ENCODE measurements at places on chromosomes 12 and 14.
A peak's percentile ranks its signal among the peaks of the same experiment; 100 is the strongest.

DNA sequence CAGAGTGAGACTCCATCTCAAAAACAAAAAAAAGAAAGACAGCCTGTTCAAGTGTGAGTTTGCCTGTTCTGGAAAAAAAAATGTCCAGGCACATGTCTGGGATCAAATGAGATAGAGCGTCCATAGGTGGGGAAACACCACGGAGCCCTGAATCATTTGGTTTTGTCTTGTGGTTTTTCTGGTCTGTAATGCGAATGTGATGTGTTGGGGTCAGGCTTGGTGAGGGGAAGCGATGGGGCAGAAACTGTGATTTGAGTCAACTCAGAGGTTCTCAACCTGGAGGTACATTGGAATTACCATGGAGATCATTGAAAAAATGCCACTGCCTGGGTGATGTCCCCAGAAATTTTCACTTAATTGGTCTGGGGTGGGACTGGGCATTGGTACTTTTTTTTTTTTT, 183.9 kb upstream of the PWP1 start:
- DNase-seq: no peak

DNA sequence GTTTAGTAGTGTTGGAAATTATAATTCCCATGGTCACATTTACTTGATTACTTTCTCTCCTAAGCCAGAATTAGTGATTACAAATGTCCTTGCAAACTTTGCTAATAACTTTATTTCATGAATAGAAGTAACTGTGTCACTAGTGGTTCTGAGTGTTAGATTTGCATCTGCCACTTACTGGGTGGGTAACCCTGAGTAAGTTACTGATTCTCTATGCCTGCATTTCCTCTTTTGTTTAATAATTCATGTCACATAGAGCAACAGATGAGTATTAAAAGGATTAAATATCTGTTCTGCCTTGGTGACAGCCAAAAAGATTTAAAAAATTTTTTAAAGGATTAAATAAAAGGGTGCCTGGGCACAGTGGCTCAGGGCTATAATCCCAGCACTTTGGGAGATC, 78.6 kb downstream of the BHLHE41 start:
- DNase-seq: no peak

DNA sequence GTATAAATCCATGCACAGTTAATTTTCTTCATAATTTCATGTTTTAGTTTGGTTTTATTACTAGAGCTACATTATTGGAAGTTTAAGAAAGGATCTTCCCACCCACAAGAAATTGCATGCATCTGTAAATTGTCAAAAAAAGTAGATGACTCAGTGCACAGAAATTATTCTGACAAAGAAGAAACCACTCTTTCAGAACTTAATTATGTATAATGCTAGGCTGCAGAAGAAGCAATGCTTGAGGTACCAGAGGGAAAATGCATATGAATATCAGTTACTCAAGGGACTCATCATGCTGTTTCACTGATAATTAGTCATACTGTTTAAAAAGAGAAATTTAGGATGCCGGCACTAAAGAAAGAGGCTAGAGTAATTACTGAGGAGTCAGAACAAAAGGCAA, 147.0 kb downstream of the SLC16A7 start:
- DNase-seq: no peak

DNA sequence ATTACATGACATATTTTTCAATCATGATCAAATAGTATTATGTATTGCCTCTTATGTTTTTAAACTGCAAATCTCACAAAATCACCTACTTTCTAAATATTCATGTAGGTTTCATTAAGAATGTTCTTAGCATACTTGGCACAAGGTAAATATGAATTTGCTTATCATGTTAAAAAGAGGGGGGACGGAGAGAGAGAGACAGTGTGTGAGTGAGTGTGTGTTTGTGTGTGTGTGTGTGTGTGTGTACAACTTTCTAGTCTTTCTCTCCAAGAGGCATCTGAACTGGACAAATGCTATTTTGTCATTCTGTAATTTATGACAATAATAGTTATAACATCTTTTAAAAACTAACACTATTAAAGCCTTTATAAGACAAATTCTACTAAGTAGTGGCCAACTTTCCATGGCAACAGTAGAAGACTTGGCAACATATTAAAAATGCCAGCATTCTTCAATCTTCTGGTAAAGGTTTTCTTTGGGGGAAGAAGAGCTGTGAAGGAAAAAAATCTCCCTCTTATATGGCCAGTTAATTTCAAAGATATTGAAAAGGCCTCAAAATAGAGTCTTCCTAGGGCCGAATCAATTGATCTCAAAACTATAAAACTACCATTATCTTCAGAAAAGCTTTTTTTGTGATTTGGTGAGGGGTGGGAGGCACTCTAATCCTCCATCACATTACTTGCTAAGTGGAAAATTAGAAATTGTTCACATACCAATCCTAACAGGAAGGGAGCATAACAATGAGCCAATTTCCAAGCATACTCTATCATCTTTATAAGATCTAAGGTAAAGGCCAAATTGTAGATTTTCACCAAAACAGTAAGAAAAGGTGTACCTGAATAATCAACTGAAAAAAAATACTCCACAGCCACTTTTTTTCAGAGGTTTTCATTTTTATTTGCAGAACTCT, 28.2 kb downstream of the CDK17 start:
- no peak for DNase-seq

DNA sequence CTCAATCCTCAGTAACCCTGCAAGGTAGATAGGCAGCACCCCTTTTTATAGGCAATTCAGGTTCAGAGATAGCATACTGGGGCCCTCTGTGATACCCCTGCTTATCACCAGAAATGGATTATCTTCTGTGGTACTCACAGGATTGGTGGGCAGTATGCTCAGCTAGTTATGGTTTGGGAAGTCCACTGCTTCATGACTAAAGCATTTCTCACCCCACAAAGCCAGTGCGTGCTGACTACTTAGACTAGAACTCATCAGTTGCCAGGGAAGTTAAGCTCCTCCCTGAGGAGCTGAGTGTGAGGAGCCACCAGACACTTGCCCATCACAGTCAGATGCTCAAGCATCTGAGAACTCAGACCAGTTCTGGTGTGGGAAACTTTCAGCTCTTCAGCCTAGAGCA, 76.3 kb downstream of the SCAF11 start:
- DNase-seq: no peak

DNA sequence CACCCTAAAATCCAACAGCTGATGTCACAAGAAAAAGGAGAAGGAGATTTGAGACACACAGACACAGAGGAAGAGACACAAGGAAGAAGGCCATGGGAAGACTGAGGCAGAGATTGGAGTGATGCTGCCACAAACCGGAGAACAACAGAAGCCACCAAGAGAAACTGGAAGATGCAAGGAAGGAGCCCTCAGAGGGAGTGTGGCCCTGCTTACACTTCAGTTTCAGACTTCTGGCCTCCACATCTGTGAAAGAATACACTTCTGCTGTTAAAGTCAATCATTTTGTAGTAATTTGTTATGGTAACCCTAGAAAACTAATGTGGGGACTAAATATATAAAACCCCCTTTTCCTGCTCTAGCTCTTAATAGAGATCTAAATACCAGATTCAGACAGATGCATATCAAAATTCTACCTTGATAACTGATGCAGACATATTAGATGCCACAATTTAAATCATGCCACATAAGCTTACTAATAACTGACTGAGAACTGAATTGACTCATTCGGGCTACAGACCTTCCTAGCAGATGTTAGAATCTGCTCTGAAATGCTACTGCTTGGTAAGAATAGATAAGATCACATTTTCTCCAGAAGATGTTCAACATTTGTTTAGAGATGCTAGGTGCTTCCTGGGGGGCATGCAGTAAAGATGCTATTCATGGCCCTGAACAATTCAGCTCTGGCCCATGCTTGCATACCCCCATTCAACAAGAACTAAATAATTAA, 113.1 kb upstream of the CCND2 start:
- no peak for DNase-seq

DNA sequence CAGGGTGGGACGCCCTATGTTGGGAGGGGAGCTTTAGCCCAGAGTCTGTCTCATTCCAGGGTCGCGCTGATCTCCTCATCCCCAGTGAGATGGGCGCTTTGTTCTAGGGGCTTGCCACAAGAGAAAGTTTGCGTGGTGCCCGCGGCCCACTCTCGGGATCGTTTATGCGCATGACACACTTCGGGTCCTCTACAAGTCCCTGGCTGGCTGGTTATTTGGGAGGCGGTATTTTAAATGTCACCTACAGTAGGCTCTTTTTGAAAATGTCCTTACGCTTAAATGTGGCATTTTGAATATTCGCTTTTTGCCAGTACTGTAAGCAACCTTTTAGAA, 541 bp downstream of the GOLT1B start:
- peak; percentile 55 for DNase-seq

DNA sequence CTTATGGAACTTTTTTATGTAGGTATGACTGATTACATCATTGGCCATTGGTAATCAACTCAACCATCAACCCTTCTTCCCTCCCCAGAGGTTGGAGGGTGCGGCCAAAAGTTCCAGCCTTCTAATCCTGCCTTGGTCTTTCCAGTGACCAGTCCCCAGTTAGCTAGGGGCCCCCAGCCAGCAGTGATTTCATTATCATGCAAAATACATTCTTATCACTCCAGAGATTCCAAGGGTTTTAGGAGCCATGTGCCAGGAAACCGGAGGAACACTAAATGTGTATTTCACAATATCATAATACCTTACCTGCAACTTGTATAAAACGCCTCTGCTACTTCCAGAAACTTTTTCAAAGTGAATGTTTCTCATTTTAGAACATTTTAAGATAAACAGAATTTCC, 181.5 kb upstream of the PELI2 start:
- DNase-seq: no peak

DNA sequence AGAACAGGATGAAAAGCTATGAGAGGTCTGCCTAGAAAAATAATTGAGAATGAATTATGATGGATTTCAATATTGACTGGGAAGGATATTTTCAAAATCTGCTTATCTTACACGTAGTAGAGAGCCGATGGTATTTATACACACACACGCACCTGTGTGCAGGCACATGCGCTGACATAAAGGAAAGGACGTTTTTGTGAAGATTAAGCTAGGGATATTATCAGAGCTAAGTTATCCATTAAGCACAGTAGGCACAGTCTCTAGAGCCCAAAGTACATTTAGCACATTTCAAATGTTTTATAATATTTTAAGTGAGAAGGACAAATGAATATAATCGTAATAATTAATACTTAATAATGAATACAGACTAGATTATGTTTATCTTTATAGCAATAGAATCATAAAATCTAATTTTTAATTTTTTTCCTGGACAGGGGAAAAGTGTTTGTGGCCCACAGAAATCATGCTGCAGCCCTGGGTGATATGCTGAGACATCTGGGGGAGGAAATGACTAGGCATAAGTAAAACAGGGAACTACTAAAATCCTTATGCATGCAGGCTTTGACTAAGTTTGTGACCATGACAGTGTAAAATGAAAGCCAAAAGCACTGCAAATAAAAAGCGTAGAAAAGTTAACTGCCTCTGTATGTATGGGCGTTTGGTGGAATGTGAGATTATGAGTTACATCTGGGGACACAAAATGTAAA, 146.1 kb downstream of the KITLG start:
- DNase-seq: no peak

GRCh38 chr12:3431686-3432085, 59.3 kb upstream of the PRMT8 start:
- peak; percentile 28 for DNase-seq

DNA sequence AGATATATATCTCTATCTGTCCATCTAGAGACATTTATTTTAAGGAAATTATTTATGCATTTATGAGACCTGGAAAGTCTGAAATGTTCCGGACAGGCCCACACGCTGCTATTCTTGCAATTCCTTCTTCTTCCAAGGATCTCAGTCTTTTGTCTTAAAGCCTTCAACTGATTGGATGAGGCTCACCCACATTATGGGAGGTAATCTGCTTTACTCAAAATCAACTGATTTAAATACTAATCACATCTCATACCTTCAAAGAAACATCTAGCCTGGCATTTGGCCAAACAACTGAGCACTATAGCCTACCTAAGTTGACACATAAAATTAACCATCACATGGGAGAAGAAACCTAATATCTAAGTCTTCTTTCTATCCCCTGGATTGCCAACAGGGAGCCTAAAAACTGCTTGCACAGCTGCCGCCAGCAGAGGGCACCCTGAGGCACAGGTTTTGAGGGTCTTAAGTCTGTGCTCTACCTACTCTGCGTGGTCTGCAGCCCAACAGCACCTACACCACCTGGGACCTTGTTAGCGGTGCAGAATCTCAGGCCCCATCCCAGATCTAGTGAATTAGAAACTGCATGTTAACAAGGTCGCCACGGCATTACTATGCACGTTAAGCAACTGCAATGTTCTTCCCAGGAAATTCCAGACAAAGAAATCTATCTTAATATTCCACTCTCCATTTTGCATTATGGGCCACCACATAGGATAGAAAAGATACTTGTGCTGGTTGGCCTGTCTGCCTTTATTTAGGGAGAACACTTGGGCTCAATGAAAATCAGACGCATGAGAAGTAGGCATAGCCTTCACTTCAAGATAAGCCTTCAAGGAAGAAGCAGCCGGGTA, 249.7 kb downstream of the FOXG1 start:
- peak; percentile 48 for DNase-seq

GRCh38 chr14:68217791-68218340, 398.3 kb downstream of the RAD51B start:
- DNase-seq: peak; percentile 63

DNA sequence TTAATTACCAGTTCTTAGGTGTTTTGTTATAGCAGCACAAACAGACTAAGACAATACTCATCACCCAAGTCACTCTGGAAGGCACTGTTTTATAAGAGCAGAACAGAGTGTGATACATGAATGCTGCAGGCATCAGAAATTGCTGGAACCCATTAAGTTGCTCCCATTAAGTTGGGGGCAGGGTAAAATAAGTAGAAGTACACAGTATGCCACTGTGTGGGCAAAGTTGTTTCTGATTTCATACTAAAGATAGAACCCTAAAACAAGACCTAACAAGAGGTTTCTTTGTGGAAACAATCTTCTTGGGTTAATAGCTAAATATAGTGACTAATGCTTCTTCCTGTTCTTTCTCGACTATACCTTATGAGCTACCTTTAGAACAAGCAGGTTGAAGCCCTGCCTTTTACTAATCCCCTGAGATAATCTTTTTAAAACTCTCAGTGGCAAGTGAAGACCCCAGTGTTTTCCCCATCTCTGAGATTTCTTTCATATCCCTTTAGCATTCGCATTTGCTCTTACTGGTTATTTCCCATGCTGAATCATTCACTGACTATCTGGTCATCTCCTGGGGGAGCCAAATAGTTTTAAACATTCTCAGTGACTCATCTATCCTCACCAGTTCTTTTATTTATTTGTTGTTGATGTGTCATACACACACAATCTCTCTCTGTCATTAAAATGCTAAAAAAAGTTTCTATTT, 52.3 kb downstream of the SOCS2 start:
- DNase-seq: no peak
